ENCODE measurements at places on chromosomes 13 and 19.

DNA sequence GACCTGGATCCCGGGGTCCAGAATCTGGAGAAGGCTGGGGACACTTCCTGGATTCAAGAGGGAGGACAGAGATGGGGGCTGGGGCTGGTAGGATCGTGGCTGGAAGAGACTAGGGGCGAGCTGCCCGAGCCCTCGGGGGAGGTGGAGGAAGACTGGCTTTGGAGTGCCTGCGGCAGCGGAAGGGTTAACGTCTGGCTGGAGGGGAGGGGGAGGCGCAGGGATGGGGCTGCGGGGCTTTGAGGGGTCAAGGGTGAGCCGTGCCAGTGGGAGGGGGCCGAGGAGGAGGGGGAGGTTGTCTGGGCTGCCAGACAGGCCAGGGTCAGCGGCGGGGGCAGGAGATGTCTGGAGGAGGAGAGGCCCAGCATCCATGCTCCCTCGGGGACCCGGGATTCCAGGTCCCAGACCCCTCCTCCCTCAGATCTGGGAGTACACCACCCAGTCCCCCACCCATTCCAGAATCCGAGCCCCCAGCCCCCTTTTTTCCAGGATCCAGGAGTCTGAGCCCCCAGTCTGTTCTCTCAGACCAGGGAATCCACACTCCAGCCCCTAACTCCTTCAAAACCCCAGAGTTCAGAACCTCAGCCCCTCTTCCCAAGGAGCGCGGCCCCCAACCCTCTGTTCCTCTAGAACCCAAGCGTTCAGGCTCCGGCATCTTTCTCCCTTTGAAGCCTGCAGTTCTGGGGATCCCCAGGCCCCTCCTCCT, 3.2 kb upstream of the SPACA6 start:
- DNase-seq = no peak

GRCh38 chr13:106691341-106691740, 123.4 kb upstream of the ARGLU1 start:
- no peak for DNase-seq

GRCh38 chr19:39698535-39698934, 5.7 kb upstream of the LGALS14 start:
- no peak for DNase-seq

DNA sequence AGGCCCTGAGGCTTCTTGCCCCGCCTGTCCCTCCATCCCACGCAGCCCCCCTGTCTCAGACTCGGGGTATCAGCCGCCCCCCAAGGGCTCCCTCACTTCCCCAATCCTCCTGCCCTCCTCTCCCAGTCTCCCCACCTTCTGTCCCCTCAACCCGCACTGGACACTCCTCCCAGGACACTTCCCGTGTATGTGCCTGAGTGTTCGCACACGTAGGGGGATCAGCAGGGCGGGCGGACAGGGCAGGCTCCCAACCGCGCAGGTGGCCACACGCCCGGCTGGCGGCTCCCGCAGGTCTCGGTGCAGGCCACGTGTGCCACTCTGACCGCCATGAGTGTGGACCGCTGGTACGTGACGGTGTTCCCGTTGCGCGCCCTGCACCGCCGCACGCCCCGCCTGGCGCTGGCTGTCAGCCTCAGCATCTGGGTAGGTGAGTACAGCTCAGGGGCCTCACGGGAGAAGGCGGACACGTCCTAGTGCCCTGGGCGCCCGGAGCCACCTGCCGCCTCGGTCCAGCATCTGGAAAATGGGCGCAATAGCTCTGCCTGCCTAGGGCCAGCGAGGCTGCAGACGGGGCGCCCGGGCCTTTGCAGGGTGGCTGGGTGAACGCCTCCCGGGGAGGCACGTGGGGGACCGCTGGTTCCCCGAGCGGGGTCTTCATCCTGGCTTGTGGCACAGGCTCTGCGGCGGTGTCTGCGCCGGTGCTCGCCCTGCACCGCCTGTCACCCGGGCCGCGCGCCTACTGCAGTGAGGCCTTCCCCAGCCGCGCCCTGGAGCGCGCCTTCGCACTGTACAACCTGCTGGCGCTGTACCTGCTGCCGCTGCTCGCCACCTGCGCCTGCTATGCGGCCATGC, 2.3 kb downstream of the KISS1R start:
- DNase-seq = no peak

DNA sequence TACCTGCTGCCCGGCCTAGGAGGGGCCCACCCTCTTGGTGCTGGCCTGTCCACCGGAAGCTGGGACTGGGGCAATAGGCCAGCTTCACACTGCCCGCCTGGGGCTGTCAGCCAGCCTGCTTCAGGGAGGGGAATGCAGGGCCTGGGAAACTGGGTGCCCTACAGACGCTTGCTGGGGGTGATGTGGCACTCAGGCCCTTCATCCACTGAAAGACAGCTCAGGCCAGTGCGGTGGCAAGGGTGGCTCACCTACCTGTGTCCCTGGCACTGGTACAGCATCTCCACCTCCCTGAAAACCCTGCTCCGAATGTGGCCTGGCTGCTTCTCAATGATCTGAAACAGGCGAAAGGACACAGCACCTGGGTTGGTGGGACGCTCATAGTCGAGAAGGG, 7.8 kb downstream of the MKNK2 start:
- DNase-seq = no peak

GRCh38 chr19:33819506-33819879, 22.8 kb downstream of the KCTD15 start:
- no peak for DNase-seq

GRCh38 chr13:112325142-112325808, 50.9 kb upstream of the SPACA7 start:
- DNase-seq = no peak

GRCh38 chr13:93625536-93625935, 398.9 kb downstream of the GPC6 start:
- no peak for DNase-seq

- DNase-seq = no peak
Observed at GRCh38 chr19:30063650-30064347, 121.8 kb downstream of the URI1 start.

- no peak for DNase-seq
Observed at GRCh38 chr19:31049431-31049830, 299.8 kb downstream of the TSHZ3 start.

- DNase-seq = no peak
Observed at GRCh38 chr13:53143757-53144339, 115.2 kb downstream of the OLFM4 start.

GRCh38 chr13:98495627-98496478, 81.1 kb downstream of the STK24 start:
- no peak for DNase-seq

- DNase-seq = no peak
Observed at GRCh38 chr13:31853643-31854326, 114.5 kb downstream of the RXFP2 start.

DNA sequence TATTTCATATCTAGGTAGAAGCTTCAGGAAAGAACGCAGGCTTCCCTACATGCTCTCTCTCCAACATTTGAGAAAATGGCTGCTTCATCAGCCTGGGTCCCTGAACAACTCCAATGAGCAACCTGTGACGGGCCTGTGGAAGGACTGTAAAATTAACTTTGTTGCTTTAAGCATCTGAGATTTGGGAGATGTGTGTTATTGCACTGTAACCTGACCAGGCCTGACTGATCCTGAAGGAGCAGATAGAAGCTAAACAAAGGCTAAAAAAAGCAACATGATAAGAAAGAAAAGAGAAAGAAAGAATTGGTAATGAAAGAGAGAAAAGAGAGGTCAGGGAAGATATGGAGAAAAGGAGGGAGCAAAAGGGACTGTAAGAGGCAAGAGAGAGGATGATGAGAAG, 77.1 kb upstream of the MBNL2 start:
- no peak for DNase-seq

DNA sequence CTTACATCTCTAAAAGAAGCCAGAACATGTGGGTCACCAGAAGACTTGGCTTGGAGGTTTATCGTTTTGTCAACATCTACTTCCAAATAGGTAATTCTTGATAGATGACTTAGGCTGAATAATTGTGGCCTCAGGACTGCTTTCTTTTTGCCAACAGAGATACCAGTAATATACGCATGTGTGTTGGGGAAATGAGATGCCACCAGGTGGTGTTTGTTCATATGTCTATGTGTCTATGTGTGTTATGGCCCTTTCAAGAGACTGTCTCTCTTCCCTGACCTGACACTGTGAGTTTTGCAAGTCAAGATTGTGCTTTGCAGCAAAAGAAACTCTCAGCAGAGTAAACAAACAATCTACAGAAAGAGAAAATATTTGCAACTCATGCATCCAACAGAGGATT, 31.6 kb upstream of the METTL21C start:
- DNase-seq = no peak

DNA sequence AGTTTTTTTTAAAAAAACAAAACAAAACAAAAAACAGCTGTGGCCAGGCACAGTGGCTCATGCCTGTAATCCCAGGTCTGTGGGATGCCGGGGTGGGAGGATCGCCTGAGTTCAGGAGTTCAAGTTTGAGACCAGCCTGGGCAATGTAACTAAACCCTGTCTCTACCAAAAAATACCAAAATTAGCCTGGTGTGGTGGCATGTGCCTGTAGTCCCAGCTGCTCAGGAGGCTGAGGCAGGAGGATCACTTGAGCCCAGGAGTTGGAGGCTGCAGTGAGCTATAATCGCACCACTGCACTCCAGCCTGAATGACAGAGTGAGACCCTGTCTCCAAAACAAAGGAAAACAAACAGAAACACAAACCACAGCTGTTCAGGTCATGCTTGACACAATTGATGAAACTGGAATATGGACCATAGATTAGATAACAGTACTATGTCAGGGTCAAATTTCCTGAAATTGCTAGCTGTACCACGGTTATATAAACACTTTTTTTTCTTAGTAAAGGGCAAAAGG, 6.9 kb upstream of the ANGPTL4 start:
- no peak for DNase-seq

DNA sequence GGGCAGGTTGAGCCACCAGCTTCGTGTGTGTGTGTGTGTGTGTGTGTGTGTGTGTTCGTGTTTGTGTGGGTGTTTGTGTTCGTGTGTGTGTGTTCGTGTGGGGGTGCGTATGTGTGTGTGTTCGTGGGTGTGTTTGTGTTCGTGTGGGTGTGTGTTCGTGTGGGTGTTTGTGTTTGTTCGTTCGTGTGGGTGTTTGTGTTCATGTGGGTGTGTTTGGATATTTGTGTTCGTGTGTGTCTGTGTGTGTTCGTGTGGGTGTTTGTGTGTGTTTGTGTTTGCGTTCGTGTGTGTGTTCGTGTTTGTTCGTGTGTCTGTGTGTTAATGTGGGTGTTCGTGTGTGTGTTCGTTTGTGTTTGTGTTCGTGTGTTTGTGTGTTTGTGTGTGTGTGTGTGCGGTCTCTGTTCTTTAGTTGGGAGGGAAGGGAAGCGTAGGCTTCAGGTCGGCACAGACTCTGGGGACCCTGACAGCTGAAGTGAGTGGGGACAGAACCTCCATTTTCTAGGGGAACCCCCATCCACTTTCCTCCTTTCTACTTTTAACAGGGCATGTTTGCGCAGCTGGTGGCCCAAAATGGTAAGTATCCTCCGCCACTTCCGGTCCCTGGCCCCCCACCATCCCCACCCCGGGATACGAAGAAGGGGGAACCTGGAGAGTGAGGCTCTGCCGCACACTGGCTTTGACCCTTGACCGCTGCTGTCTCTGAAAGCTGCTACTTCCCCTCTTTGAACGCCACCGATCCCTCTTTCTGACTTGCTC, 1.6 kb downstream of the TNFSF9 start:
- DNase-seq = no peak

- DNase-seq = no peak
Observed at GRCh38 chr13:71460211-71460610, 406.8 kb downstream of the DACH1 start.

DNA sequence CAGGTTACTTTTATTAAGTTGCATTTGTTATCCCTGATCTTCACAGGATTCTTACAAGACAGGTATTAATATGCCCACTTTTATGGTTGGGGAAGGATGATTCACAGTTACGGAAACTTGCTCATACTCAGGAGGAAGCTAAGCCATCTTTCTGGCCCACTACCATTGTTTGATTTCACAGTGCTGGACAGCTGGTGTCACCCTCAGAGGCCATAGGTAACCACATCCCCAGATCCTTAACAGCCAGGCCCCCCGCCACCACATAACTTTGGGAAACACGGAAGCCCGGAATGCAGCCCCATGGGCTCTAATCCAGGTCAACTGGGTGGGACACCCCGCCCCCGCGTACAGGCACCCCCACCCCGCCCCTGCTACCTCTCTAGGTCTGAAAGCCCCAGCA, 119.7 kb downstream of the IRS2 start:
- no peak for DNase-seq

DNA sequence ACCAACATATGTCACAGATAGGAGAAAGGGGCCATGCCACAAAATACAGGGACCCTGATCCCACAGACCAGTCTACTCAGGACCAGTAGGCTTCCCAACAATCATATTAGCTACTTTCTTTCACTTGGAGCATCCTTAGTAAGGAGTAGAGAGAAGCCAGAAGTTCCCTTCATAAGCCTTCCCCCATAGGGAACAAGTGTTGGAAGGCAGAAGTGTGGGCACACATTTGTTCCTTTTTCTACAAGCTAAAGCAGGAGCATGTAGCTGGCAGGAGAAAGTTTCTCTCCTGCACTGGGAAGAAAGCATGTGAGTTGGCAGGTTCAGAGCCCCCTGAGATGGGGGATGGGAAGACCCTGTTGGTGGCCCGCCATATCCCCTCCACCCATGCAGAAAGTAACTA, 165.4 kb downstream of the KCTD12 start:
- DNase-seq = no peak

DNA sequence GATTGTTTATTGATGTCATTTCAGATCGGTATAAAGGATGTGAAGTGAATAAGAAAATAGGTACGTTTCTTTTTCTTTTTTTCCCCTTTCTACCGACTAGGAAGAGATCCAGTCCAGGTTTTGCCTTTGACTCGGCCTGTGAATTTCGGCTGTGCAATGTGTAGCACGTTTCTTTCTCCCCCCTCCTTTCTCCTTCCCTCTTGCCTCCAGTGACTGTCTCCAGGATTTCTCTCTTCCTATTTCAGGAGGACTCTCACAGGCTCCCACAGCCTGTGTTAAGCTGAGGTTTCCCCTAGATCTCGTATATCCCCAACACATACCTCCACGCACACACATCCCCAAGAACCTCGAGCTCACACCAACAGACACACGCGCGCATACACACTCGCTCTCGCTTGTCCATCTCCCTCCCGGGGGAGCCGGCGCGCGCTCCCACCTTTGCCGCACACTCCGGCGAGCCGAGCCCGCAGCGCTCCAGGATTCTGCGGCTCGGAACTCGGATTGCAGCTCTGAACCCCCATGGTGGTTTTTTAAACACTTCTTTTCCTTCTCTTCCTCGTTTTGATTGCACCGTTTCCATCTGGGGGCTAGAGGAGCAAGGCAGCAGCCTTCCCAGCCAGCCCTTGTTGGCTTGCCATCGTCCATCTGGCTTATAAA, at the start of gene GPC6:
GPC6 (plus strand) TSS at position 185 of the 657 bp plus-strand sequence.
- no peak for DNase-seq

- no peak for DNase-seq
Observed at GRCh38 chr19:10372690-10373089, 7.7 kb downstream of the TYK2 start.
